Posterior cingulate gyrus (tissue), 11 donors: ENCODE measurements at places on chromosomes 4 and X.

GRCh38 chr4:161403781-161404180, 760.0 kb downstream of the FSTL5 start:
- no peak for DNase-seq

GRCh38 chrX:124125471-124125870, 164.0 kb downstream of the STAG2 start:
- no peak for DNase-seq

DNA sequence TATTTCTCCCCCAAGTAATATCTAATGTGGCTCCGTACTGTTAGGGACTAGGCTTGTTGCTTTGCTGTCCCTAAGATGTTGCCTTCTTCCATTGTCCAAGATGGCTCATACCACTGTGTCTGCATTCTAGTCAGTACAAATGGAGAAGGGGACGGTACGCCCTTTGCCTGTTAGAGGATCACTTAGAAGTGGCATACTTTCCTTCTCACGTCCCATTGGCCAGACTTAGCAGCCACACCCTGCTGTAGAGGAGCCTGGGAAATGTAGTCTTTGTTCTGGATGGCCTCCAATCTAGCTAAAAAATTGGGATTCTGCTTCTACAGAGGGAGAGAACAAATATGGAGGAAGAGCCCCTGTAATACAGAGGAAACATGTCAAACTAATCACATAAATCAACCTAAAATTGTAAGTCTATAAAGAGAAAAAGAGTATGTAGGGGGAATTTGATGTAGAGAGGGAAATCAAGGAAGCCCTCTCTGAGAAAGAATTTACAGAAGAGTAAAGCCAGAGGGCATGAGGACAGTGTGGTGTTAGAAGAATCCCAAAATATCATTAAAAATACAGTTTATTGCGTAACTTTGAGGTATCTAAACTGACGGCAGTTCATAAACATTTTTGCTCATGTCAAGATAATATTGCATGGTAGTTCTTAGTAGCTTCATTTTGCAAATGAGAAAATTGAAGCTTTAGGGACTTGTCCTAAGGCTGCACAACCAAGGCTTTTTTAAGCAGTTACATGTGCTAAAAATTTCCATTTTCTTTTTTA, 15.1 kb downstream of the PRIMPOL start:
- no peak for DNase-seq

DNA sequence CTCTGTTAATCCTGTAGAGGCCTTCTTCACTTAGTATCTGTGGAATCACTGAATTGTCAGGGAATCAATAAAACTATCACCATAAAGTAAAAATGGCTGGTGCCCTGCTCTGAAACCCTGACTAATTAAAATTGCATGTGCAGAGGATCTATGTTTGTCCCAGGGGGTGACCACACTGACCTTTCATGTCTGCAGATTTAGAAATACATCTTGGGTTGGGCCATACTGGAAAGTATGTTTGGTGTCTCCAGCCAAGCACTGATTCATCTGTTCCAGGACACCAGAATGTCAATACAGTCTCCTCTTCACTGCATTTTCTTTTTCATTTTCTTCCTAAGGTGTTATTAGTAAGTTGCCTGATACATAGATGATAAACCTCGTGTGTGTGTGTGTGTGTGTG, 490.9 kb upstream of the INTU start:
- no peak for DNase-seq

GRCh38 chrX:152988536-152989291, 5.2 kb downstream of the PNMA5 start:
- no peak for DNase-seq

- no peak for DNase-seq
These were observed 121.2 kb downstream of the VEGFC start for GRCh38 chr4:176671532-176671931.

- DNase-seq: no peak
These were observed 31.3 kb upstream of the ALG13 start for GRCh38 chrX:111649638-111650037.

DNA sequence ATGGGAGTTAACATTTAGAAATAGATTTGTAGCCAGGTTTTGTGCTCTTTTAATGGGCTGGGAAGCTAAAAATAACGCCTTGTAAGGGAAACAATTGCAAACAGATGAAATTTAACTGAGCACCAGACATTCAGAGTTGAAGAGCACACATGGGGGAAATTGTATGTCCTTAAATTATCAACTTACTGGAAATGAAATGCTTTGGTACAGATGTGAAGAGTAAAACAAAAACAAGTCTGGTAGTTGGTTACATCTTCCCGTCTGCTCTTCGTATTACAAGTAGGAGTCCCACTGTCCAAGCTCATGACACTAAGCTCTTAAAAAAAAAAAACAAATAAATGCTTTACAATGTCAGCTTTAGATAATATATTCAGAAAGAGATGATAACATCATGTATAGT, 59.5 kb upstream of the RPA4 start:
- DNase-seq: no peak

- DNase-seq: no peak
These were observed 62.8 kb downstream of the UBA6 start for GRCh38 chr4:67638136-67638535.

DNA sequence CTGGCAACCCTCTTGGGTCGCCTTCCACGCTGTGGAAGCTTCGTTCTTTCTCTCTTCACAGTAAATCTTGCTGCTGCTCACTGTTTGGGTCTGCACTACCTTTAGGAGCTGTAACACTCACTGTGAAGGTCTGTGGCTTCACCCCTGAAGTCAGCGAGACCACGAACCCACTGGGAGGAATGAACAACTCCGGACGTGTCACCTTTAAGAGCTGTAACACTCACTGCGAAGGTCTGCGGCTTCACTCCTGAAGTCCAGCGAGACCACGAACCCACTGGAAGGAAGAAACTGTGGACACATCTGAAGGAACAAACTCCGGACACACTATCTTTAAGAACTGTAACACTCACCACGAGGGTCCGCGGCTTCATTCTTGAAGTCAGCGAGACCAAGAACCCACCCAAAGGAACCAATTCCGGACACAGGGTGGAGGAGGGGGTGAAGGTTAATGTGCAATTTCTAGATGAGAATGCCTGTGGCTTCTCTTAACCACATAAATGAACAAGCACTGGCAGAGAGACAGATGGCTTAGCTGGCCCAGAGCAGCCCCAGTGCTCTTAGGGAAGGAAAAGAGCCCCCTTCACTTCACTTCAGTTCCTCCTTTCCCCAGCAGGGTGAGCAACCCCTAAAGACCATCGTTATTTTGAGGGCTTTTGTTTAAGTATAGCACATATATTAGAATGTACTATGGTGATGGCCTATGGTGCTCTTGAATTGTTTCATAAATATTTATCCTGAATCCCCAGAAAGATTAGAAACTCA, 73.0 kb downstream of the LUZP4 start:
- no peak for DNase-seq

DNA sequence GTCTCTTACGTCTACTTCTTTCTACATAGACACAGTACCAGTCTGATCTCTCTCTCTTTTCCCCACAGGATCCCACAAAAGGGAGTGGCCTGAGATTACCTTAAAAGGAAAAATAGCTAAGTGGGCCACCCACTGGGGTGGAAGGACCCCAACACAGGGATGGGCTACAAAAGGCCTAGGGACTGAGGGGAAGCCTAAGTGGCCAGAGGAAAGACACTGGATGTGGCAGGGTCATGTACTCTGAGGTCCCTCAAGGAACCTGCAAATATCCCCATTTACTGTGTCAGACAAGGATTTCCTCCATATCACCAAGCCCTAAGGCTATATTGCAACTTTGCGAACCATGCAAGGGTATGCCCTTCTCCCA, 6.5 kb upstream of the PRDX4 start:
- no peak for DNase-seq

DNA sequence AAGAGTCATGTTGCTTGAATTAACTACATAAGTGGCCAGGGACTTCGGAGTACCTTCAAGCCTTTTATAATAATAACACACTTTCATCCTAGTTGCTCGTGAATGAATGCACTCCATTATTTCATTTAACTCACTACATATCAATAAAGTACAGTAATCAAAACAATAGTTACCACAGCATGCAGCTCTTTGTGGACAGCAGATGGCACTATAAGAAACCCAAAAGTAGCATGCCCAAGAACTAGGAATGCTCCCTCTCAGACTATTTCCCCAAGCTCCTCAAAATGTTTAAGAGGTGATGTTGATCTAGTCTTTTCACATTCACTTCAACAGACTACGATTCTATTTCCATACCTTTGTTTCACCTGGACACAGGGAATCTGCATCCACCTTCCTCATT, 500.8 kb upstream of the DIAPH2 start:
- DNase-seq: no peak

DNA sequence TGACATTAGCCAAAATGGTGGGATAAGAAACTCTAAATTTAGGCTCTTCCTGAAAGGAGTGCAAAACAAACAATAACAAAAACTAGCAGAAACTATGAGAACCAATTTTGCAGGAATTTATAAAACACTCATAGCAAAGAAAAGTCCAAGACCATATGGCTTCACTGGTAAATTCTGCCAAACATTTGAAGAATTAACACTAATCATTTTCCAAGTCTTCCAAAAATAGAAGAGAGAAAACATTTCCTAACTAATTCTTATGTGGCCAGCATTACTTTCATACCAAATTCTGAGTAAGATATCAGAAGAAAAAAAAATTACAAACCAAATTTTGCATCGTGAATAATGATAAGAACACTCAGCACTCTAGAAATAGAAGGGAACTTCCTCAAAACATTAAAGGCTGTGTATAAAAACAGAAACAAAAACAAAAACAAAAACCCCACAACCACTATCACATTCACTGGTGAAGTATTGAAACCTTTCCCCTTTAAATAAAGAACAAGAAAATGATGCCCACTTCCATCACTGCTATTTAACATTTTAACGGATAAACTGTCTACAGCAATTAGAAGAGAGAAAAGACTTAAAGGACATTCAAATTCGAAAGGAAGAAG, 524.3 kb upstream of the GALNTL6 start:
- no peak for DNase-seq

DNA sequence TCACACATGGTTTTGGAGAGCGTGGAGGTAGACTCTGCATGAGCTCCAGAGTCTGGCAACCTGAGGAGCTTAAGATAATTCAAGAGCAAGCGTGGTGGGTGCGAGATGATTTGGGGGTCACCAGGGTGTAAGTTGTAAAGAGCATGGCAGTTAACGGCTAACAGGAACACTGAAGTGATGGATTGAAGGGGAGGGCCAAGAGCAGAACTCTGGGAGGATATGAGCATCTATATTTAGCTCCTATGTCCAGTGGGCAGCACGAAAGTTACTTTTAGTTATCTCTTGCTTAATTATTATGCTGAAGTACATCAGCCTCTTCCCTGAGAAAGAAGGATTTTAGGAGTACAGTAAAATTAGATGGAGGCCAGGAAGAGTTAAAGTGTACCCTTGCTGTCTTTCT, 231.9 kb upstream of the HAND2 start:
- no peak for DNase-seq

DNA sequence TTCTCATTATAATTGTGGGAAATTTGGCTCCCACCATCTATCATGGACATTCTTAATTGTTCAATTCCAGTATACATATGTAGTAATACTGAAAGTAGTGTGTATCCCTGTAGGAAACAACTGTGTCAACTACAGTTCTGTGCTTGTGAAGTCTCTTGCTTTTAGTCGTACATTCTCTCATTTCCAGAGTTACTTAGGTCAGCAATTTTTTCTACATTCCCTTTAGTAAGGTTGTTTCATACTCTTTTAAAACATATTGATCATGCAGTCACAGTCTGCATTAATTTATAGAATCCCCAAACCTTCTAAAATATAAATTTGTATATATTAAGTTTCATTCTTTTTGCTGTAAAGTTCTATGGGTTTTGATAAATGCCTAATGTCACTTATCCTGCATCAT, 289.2 kb upstream of the PCDH10 start:
- DNase-seq: no peak

DNA sequence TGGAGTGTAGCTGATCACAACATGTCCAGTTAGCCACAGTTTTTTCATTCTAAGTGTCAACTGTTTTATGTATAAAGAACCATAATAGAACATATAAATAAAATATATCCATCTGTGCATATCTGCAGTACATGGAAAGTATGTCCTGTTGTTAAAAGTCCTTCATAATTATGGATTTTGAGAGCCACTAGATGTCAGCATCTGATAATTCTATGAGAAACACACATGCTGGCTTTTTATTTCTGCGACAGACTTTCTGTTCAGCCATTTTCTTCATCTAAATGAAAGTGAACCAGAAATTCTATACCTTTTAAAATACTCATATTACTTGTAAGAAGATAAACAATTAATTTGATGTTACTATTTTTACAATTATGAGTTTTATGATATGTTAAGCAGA, 251.5 kb downstream of the GPM6A start:
- DNase-seq: no peak

DNA sequence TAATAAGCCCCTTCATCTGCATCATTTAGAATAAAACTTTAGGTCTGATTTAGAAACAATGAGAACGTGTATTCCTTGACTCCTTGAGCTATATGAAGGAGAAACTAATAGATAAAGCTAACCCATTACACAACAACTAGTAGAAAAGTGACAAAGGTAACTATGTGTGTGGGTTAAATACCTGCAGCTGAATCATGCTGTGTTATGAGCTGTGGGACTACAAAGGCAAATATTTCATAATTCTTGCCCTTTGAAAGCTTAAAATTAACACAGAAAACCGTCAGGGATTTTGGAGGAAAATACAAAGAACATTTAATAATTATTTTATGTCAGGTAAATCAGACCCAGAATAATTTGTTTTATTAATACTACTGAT, 898 bp upstream of the NDP start:
- no peak for DNase-seq

GRCh38 chr4:16117164-16117563, 33.3 kb upstream of the PROM1 start:
- no peak for DNase-seq

DNA sequence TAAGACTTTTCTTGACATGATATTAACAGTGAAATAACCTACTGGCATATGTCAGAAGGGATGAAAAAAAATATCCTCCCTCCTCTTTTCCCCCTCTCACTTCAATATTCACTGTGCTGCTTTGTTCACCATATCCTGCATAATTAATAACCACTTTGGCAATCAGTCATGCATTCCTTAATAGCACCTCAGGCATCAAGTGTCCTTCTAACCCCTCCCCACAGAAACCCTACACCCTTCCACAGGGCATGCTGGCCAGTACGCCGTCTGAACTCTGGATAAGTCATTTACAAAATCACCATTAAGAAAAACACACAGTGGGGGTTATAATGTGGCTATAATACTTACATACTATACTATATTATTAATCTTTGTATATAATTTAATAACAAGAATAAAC, 165.9 kb downstream of the PDGFC start:
- no peak for DNase-seq

GRCh38 chr4:151862766-151863165, 102.0 kb upstream of the GATB start:
- DNase-seq: no peak

GRCh38 chr4:103567591-103567990, 152.2 kb downstream of the TACR3 start:
- DNase-seq: no peak

DNA sequence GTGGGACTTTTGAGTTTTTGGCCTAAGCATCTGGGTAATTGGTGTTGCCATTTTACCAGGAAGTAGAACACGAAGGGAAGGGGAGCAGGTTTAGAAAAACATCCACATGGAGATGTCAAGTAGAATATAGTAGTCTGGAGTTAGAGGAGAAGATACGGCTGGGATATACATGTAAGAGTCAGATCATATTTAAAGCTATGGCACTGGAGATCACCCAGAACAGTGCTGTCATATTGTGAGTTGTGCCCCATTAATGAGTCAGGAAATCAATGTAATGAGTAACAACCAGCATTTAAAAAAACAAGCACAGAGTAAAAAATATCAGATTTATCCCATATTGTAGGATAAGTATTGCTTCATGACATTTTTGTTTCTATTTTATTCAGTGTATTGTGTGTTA, 4.2 kb downstream of the GSTCD start:
- DNase-seq: no peak

- DNase-seq: no peak
These were observed 22.9 kb upstream of the SOWAHD start for GRCh38 chrX:119735467-119735866.
